T follicular helper cell (primary cell): ENCODE measurements at places on chromosomes 12 and 14.

DNA sequence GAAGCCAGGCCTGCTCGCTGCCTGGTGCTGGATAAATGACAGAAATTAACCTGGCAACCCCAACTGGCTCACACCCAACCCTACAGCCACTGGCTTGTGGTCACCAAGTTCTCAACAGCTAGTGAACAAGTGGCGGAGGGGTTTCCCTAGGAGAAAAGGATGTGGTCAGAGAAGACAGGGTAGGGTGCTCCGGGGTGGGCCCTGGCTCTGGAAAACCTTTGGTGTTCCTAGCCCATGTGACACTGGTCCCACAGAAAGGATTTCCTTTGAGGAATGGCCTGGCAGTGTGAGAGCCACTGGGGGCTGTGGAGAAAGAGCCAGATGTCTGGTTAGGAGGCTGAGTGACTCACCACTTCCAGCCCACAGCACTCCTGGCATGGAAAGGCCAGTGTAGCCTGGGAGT lies 8.7 kb downstream of the SYNE3 start:
- no peak for DNase-seq

GRCh38 chr12:25830456-25830855 lies 128.0 kb upstream of the RASSF8 start:
- no peak for DNase-seq

- no peak for DNase-seq
Observed at GRCh38 chr12:50302686-50303085, 19.4 kb upstream of the LIMA1 start.

GRCh38 chr12:107607464-107608392 lies 77.9 kb upstream of the PWP1 start:
- DNase-seq = peak; percentile 72

GRCh38 chr14:61050417-61050816 lies 69.4 kb downstream of the SLC38A6 start:
- no peak for DNase-seq

- no peak for DNase-seq
Observed at GRCh38 chr12:6667559-6668210, 4.8 kb upstream of the ING4 start.

DNA sequence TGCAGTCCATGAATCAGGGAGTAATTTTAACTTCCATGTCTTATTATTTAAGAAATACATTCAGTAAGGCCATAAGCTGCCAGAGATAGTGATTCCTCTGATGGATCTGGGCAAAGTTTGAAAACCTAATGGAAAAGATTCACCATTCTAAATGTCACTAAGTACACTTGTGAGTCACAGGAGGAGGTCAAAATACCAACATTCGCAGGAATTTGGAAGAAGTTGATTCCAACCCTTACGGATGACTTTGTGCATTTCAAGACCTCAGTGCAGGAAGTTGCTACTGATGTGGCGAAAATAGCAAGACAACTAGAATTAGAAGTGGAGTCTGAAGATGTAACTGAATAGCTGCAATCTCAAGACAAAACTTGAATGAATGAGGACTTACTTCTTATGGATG lies 69.8 kb downstream of the OSBPL8 start:
- no peak for DNase-seq

- DNase-seq = no peak
Observed at GRCh38 chr12:104294927-104295668, 8.4 kb upstream of the EID3 start.

- no peak for DNase-seq
Observed at GRCh38 chr12:63326260-63326659, 175.3 kb upstream of the AVPR1A start.

DNA sequence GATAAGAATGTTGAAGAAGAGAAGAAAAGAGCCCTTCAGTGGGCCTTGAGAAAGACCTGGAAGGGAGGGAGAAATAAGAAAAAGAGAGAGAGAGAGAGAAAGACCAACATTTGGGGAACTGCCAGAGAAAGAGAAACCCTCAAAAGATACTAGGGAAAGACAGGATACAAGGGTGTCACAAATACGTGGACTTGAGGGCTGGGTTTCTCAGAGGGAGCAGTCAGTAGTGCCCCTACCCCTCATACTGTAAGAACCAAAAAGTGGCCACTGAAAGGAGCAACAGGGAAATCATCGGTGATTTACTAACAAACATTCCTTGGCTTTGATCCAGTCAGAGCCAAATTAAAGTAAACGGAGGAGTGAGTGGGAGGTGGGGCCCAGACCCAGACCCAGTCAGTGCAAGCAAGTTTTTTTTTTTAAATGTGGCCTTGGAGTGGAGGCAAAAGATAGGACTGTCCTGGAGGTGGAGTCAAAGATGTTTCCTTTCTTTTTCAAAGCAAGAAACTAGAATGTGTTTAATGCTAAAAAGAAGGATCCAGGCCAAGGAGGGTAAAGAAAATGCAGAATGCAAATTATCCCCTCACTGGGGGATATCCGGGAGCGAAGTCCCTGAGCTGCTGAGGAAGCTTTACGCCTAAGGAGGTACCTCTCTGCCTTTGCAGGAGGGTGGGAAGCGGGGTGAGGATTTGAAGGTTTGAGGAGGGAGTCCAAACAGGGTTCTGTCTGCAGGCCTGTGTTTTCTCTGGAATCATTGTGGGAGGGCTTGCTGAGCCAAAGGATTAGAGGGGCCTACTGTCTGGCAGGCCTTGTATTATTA lies 143.5 kb upstream of the AMIGO2 start:
- DNase-seq = no peak

DNA sequence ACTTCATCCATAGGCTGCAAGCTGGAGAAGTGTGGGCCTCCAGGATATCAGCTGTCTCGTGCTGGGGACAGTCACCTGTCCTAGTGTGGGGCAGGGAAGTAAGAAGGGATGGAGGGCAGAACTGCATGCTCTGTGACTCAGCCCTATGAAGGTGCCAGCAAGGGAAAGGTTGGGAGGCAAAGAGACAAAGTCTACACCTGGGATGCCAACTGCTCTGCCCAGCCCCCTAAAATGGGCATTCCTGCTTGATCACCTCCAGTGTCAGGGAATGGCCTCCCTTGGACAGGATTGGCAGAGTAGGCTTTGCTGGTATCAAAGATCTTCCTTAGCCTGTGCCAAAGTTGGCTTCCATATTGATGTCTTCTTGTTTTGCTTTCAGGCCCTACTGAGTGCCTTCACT lies 335.0 kb downstream of the BCL11B start:
- no peak for DNase-seq

GRCh38 chr12:21566223-21566906 lies 38.3 kb downstream of the GYS2 start:
- DNase-seq = no peak

DNA sequence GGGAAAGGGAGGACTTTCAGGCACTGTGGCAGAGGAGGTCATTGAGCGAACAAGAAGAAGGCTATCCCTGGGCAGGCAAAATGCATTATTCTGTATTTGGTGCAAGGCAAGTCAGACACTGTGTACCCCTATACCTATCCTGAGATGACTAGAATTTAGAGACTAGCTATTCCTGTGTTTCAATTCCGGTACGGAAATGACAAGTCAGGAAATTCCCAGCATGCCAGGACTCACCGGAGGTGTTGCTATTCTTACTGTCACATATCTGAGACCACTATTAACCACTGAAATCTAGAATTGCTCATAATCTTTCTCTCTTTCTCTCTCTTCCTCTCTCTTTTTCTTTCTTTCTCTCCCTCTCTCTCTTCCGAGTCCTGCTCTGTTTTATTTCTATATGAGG lies 297.1 kb downstream of the PDZRN4 start:
- DNase-seq = no peak

GRCh38 chr12:54341378-54342300 lies 16.7 kb downstream of the COPZ1 start:
- DNase-seq = no peak

DNA sequence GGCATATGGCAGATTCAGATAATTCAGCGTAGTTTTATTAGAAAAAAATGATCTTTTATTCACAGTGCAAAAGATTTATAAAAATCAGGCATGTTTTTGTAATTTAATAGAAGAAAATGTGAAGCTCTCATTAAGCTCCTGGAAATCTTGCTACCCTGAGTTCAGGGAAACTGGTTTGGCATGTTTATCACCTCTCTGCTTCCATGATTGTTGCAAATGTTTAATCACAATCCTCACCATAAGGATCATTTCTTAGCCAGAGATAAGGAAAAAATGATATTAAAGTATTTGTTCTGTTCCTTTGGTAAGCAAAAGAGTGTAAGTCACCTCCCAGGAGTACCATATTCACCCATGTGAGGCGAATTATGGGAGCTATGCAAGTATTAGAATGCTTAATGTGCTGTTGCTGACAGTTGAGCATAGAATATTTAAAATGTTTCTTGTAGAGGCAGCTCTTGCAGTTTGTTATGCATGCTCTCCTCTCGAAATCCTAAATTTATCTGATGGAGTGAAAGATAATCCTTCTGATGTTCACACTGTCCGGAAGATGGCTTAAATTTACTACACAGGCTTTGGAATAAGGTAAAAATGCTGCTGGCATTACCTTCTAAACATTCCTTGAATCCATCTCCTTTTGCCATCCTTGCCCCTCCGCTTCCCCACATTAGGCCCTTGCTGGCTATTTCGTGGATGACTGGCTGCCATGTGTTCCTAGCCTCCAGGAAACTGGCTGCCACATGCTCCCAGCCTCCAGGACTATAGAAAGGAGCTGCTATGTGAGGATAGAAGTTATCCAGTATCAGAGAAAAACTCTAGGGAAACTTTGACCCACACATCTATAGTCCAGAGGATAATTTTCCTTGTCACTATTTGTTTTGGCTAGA lies 115.8 kb upstream of the CCDC198 start:
- DNase-seq = no peak

DNA sequence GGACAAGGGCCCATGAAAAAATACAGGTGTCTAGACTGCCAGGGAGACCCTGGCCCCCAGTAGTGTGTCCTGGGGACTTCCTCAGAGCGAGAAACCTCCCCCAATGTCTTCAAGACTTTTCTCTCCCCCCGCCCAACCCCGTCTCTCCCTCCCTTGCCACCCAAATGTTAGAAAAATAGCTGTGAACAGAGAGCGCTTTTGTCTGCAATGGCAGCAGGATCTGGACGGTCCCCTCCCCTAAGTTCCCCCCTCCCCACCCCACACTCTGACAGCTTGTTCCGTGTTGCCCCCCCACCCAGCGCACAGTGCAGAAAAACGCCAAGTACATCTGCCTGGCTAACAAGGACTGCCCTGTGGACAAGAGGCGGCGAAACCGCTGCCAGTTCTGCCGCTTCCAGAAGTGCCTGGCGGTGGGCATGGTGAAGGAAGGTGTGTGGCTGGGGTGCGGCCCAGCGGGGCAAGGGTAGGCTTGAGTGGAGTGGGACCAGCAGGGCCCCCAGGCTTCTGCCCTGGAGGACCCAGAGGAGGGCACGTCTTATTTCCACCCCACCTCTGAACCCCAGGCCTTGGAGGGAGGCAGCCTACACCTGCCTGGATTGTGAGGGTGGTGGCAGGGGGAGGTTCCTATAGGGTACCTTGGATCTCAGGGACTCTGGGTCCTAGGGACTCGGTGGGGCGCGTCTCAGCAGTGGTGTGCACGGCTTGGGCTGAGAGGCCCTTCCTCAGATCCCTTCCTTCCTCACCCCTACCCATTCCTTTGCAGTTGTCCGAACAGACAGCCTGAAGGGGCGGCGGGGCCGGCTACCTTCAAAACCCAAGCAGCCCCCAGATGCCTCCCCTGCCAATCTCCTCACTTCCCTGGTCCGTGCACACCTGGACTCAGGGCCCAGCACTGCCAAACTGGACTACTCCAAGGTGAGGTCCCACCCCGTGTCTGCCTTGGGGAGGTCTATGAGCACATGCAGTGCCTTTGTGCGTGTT lies 4.8 kb downstream of the NR4A1 start:
- no peak for DNase-seq

- no peak for DNase-seq
Observed at GRCh38 chr12:40752011-40752410, 59.8 kb downstream of the CNTN1 start.

- DNase-seq = peak; percentile 32
Observed at GRCh38 chr12:116599285-116600136, 40.3 kb downstream of the MAP1LC3B2 start.

GRCh38 chr12:49228653-49229052 lies 36.2 kb upstream of the TUBA1C start:
- no peak for DNase-seq

- no peak for DNase-seq
Observed at GRCh38 chr12:106663385-106663784, 80.6 kb downstream of the RFX4 start.

- DNase-seq = no peak
Observed at GRCh38 chr12:110349096-110349495, 54.4 kb downstream of the ANAPC7 start.

DNA sequence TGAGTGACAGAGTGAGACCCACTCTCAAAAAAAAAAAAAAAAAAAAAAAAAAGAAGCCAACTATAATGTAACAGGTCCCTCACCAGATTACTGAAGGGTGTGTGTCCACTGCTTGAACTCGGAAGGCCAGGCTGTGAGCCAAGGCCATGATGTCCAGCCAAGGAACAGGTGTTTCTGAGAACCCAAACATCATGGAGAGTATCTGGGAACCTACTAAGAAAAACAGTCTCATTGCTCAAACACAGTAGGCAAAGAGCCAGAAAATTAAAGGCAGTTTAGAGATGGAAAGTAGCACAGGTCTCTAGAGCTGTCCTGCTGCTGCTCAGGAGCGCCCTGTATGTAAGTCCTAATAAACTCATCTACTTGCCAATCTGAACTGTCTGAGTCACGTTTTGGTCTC lies 12.5 kb upstream of the MAP4K5 start:
- DNase-seq = no peak

GRCh38 chr14:79229383-79229909 lies 981.9 kb downstream of the DIO2 start:
- no peak for DNase-seq

GRCh38 chr12:52395761-52396434 lies 10.2 kb downstream of the KRT82 start:
- no peak for DNase-seq

DNA sequence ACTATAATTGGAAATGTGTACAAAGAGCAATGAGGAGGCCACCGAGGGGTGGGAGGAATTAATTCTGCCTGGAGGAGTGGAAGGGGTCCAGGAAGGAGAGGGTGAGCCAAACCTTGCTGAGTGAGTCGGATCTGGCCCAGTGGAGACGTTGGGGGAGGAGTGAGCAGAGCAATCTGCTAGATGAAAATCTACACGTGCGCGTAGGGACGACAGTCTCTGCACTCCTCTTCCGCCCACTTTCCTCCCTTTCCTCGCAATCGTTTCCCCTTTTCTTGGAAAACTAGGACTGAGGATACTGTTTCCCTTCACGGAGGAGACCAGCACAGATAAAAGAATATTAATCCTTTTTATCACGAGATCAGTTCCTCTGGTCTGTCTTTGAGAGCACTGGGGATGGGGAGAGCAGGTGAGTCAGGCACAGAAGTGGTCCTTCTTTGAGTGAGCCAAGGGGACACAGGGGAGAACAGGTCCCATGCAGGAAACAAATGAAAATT lies 2.9 kb upstream of the NAB2 start:
- DNase-seq = no peak
